ENCODE measurements at places on chromosomes 1 and 21. TPM values are rescaled to one million over a fixed set of nuclear protein-coding genes. Genes with fewer than 3 reads are reported as not detected.

CADM3 gene
- polyA plus RNA-seq, result 243 TPM

CHRM3 gene
- 19.5 TPM for polyA plus RNA-seq

SLAMF7 gene
- not detected for polyA plus RNA-seq

CFH gene
- 80.1 TPM for polyA plus RNA-seq
